Type B pancreatic cell (in vitro differentiated cells): ENCODE measurements at places on chromosomes 5 and 9. TPM values are rescaled to one million over a fixed set of nuclear protein-coding genes. Genes with fewer than 3 reads are reported as not detected.

GRCh38 chr9:82805027-82805426 is 257.9 kb downstream of the RASEF start:
- no peak for DNase-seq

GRCh38 chr5:142825378-142826089 is 55.4 kb downstream of the ARHGAP26 start:
- DNase-seq: no peak

DNA sequence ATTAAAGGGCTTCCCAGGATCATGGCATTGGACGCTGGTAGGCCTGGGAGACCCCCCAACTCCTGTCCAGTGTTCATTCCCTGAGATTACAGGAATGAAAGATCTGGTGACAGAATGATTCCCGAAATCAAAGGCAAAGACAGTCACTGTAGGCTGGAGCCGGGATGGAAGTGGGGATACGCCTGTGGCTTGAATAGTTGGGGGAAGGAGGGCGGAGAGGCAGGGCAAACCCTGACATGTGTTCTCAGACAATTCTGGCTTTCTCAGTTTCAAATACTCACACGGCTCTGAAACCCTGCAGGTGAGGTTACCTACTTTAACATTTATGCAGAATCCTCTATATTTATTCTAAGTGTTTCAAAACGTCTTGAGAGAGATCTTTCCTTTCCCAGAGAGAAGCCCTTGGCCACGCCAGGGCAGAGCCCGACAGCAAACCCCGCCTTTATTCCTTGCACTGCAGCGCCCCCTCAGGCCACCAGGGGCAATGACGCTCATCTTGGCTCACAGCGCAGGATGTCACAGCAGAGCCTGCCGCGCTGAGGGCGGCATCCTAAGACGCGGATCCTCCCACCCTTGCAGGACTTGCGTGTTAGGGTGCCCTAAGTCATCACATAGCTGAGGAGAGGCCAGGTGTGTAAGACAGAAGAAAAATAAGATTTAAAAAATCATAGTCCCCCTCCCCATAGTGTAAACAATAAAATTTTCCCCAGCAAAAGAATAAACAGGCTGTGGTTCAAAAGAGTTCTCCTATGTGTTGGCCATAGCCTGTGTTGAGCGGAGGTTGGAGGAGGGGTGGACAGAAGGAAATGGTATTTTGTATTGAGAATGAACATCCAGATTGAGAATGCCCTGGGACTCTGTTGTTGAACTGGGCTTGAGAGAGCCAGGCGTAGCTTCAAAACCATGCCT is 284.5 kb downstream of the NTRK2 start:
- peak; percentile 81 for DNase-seq

Gene TMC1
- total RNA-seq: not detected in 2 replicates

- no peak for DNase-seq
Measured at GRCh38 chr5:157598350-157598936, 22.9 kb upstream of the ADAM19 start.

DNA sequence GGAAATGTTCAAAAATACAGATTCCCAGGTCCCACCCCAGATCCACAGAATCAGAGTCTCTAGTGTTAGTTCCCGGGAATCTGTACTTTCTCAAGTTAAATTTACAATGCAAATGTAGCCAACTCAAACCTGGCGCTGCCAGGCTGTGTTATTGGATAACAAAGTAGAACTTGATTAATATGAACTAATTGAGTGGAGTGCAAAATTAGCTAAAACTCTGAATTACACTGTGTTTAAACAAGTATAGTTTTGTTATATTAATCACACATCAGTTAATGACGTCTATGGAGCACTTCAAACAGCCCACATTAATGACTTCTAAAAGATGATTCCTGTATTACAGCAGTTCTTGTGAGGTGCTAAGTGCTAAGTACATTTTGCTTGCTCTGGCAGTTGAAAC is 32.4 kb upstream of the CYFIP2 start:
- DNase-seq: no peak

DNA sequence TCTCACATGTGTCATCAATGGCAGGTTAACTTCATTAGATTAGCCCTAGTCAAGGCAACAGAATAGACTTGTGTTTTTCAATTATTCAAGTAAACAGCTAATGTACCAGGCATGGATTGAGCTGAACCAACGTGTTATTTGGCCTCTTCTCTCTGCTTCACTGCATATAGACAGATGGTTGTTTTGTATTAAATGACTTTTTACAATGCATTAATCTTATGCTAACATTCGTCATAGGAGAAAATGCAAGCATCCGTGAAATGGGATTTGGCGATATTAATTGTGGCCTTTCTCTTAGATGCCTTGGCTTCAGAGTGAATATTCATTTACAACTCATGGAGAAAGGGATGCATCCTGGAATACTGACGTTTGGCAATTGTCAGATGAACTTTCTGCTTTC is 208.0 kb downstream of the KCTD16 start:
- no peak for DNase-seq
